NCI-H2029 (cell line): ENCODE measurements at places on chromosomes 3 and 15.
A peak's percentile ranks its signal among the peaks of the same experiment; 100 is the strongest.

- no peak for DNase-seq
These were observed 467 bp downstream of the TIPIN start for GRCh38 chr15:66356077-66356358.

- DNase-seq = peak; percentile 38
These were observed 29.3 kb downstream of the CCNL1 start for GRCh38 chr3:157130467-157131251.

GRCh38 chr3:108897883-108898282 lies 55.8 kb downstream of the GUCA1C start:
- DNase-seq = no peak

- DNase-seq = no peak
These were observed 24.7 kb upstream of the TM4SF4 start for GRCh38 chr3:149449799-149450198.

DNA sequence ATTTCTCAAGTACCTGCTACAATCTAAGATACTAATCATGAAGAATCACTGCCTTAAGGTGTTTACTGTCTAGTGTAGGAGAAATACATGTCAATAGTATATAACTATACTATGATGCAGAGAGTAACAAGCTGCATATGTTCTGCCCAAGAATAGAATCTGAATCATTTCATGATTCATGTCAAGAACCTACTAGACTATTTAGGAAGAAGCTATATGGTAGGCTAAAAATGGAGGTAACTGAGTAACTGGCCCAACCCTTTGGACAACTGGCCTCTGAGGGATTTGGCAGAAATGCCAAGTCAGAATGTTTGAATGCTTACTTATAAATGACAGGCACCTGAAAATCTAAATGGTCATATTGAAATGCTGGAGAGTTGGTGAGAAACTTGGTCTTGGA lies 59.9 kb upstream of the DGKG start:
- no peak for DNase-seq

DNA sequence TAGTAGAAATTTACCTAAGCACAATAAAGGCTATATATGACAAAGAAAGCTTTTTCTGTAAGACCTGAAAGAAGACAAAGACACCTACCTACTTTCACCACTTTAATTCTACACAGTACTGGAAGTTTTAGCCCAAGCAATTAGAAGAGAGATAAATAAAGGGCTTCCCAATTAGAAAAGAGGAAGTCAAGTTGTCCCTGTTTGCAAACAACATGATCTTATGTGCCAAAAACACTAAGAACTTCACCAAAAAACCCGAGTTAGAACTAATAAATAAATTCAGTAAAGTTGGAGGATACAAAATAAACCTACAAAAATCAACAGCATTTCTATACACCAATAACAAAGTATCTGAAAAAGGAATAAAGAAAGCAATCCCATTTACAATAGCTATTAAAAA lies 190.9 kb downstream of the NR2F2 start:
- DNase-seq = no peak

- no peak for DNase-seq
These were observed 7.9 kb downstream of the AP4E1 start for GRCh38 chr15:50916400-50916799.

DNA sequence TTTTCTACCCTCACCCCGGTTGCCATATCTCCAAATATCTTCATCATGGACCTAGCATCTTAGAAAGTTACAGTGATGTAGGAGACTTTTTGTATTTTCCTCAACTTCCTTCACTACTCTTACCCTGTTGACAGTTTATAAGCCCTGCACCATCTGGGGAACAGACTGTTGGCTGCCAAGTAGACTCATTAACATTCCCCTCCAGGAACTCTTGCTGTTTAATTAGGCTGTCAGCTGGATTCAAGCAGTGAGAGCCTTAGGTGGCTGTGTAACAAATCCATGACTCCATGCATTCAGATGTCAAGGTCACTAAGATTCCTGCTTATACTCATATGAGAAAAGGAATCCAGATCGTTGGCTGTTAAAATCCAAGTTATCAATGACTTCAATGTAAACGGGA lies 198.3 kb downstream of the NAALADL2 start:
- no peak for DNase-seq

DNA sequence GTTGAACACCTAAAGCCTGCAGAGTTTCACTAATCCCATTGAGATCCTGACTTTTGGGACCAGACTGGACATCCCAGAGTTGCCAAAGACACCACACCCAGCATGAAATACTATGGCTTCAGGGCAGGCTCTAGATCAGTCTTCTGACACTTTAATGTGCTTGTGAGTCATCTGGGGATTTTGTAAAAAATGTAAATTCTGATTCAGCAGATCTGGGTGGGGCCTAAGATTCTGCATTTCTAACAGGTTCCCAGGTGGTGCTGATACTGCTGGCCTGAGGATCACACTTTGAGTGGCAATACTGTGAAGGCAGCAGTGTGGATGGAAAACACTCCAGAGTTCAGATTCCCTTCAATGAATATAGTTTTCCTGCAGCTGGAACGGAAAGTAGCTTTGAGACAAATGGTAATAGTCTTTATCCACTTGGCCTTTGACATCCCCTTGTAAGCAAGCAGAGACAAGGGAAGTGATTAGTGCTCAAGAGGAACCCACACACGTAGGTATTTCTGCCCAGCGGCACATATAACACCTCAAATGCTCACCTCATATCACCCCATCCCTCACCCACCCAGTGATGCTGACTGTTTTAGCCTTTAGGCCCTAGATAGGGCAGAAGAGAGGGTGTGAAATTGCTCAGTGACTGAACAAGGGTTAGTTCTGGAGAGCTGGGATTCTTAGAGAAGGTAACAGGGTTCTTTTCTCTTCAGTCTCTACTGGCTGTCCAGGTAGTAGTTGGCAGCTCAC lies 51.5 kb upstream of the GSK3B start:
- DNase-seq = no peak

GRCh38 chr3:71881041-71881440 lies 96.1 kb upstream of the PROK2 start:
- DNase-seq = no peak

DNA sequence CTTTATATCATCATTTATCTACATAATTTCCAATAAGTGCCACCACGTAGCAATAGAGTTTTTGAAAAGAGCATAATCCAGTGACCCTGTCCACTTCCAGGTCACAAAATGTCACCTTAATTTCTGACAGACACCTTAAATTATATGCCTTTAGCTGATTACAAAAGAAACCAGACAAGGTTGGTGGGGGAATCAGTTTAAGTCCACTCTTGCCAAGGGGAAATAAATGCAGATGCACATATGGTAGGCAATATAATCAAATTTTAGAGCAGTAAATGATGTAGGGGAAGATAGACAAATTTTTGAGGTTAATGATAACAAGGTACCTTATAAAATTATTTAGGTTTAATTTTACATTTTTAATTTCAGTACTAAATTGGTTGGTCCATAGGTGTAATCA lies 253.5 kb downstream of the ZIC1 start:
- DNase-seq = no peak

- no peak for DNase-seq
These were observed 62.1 kb upstream of the CRBN start for GRCh38 chr3:3241596-3241995.

GRCh38 chr3:100650651-100651619 lies 41.5 kb downstream of the ADGRG7 start:
- DNase-seq = no peak

DNA sequence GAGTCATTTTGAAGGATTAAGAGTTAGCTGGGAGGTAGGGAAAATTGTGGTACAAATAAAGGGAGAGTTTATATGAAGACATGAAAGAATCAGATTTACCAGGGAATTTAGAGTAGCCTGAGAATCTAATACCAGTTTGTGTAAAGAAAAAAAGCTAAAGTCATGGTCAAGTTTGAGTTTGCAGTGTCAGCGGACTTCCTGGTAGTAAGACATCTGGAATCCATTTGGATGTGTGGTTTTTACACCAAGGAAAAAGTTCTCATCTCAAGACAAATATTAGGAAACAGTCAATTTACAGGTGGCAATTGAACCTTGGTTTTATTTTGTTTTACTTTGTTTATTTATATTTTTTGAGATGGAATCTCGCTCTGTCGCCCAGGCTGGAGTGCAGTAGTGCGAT lies 1.5 kb upstream of the P2RY12 start:
- DNase-seq = no peak

DNA sequence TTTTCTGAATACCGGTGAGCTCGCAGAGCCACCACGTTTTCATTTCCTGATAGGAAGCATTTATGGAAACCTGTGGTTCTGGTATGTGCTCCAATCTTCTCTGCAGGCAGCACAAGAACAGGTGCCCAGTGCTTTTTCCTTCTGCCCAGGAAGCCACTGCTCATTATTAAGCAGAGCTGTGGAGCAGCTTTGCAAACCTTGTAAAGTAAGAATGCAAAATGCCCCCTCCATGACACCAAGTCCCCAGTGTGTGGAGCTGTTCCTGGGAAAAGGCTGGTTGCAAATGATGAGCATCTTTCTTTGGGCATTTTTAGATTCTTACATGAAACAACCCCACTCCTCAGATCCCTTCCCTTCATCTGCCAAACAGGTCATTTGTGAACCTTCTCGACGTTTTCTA lies 65.7 kb upstream of the MRPL3 start:
- no peak for DNase-seq

DNA sequence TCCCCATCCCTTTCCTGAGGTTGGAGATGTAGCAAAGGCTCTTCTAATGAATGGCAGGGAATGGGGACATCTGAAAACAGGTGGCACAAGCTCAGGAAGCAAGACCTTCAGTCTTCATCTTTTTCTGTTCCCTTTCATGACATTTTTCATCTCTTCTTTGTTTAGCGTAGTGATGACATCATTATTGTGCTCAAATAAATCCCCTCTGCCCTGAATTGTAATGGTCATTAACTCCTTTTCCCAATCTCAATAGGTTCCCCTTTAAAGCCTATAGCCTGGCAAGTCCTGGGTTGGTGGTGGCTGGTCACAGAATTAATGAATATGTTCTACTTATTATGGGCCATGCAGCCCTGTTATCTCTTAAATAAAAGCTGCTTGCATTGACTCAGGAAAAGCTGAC lies 21.4 kb downstream of the TF start:
- DNase-seq = no peak

DNA sequence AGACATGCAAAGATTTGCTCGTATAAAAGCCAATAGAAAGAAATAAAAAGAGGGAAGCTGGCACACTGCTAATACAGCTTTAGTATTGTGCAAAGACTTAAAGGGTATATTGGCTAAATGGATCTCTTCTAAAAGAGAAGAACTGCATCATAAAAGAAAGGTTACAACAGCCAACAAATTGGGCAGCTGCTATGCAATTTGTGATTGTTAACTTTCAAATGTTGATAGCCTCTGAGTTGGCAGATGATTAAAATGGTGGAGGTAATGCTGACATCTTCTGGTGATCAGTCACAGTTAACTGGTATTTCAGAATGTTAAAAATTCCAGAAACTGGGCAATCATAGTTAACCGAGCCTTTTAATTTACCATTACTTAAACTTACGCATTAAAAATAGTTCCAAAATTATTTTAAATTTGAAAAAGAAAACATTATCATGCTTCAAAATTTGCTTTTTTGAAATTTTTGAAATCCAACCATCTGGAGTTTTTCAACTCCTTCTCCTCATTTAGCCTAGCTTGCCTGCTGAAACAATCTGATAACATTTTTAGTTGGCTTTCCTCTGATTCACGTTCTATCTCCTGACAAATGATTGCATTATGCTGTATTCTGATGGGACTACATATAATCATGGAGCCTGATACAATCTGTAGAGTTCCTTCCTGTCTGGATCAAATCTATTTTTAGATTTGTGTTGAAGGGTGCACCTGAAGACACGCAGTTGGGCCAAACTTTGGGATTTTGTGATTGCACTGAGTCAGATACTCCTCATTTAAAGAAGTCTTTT lies 144.0 kb upstream of the PDZRN3 start:
- DNase-seq = no peak

GRCh38 chr15:62436235-62436634 lies 271.1 kb upstream of the C2CD4B start:
- no peak for DNase-seq

DNA sequence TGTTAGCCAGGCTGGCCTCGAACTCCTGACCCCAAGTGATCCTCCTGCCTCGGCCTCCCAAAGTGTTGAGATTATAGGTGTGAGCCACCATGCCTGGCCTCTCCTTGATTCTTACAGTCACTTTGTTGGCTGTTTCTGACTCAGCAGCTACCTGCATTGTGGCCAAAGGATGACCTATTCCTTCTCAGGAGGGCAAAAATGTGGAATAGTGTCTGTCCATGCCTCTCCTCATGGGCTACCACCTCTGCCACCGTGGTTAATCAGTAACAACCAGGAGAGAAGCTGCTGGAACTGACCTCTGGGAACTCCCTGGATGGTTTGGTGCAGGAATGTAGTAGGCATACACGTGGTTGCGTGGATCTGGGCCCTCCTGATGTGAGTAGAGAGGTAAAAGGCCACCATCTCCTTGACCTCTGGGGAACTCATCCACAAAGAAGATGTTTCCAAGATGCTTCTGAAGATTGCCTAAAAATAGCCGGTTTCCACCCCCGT lies 63.3 kb downstream of the FLNB start:
- no peak for DNase-seq

- peak; percentile 66 for DNase-seq
These were observed at the start of gene CIB1 for GRCh38 chr15:90233387-90234095. Gene CIB1, minus strand, starts transcription at chr15:90233941. Its CDS starts 56 bp downstream, at chr15:90233885.

DNA sequence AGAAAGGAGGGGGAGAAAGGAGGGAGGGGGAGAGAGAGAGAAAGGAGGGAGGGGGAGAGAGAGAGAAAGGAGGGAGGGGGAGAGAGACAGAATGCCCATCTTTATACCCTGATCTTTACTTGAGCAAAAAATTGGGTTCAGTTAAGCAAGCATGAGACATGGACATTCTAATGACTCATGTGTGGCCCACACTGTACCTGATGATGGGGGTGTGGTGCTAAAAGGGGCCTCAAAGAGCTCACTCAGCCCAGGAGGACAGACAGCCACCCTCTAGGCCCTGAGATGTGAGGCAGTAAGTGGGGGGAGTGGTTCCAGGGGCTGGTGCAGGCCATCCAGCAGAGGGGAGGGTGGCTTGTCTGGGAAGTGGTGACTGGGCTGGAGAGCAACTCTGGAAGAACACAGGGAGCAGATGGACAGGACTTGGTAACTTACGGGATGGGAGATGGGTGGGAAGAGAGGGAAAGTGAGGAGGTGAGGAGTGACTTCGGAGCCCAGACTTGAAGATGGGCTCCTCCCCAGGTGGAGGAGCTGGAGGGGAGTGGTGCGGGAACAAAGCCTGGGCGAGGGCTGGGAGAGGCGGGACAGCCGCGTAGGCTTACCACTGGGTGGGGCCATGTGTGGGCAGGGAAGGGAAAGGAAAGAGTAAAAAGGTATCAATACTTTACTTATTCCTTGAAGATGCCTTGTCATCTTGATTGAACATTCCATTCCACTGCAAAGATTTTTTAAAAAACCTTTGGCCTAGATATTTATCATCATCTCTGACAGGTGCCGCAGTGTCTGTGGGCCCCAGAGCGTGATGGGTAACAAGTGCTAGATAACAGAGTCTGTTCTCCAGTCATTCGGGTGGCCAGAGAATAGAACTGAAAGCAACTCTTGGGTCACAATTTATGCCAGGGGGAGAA lies 32.3 kb downstream of the TSPAN3 start:
- DNase-seq = no peak

GRCh38 chr15:71424765-71425164 lies 309.5 kb downstream of the THSD4 start:
- no peak for DNase-seq

GRCh38 chr15:99127773-99128172 lies 22.9 kb downstream of the SYNM start:
- DNase-seq = no peak

GRCh38 chr3:9713142-9713541 lies 9.5 kb downstream of the CPNE9 start:
- DNase-seq = no peak
